RPMI7951 (cell line): ENCODE measurements at places on chromosomes 16 and 17. TPM values are rescaled to one million over a fixed set of nuclear protein-coding genes. Genes with fewer than 3 reads are reported as not detected.

- no peak for DNase-seq
These were observed 28.9 kb upstream of the RBFOX1 start for GRCh38 chr16:7303660-7304200.

DNA sequence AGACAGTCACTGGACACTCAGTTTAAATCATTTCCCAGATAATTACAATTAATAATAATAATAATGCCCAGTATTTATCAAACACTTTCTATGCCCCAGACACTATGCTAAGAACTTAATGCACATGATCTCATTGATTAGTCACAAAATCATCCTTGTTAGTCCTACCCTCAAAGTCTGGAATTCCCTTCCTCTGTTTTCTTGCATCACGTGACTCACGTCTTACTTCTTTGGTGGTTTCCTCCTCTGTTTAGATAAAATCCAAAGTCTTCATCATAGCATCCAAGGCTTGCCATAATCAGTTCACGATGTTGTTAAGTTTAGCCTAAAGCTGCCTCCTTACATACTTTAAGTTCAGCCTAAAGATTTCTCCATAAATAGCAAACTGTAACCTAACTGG lies 471.9 kb downstream of the PMP22 start:
- DNase-seq, result no peak

- peak; percentile 85 for DNase-seq
These were observed 38.8 kb downstream of the PKD1L3 start for GRCh38 chr16:71961066-71962039.

- no peak for DNase-seq
These were observed 94.7 kb upstream of the SDK2 start for GRCh38 chr17:73738751-73739575.

- no peak for DNase-seq
These were observed 15.1 kb downstream of the NQO1 start for GRCh38 chr16:69711115-69711740.

DNA sequence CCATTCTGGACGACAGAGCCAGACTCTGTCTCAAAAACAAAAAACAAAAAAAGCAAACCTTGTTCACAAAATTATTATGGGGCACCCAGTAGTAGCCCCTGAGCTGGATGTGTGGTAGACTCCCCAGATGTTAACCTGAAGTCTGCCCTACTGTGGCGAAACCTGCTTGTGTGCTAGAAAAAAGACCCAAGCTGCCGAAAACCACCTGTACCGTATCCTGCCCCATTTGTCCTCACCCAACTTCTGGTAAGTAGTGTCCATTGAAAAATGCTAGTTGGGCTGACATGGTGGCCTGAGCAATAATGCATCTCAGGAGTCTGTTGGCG lies 9.1 kb downstream of the RMI2 start:
- no peak for DNase-seq

- peak; percentile 67 for DNase-seq
These were observed 15.9 kb upstream of the FBXO47 start for GRCh38 chr17:38982858-38983746.

DNA sequence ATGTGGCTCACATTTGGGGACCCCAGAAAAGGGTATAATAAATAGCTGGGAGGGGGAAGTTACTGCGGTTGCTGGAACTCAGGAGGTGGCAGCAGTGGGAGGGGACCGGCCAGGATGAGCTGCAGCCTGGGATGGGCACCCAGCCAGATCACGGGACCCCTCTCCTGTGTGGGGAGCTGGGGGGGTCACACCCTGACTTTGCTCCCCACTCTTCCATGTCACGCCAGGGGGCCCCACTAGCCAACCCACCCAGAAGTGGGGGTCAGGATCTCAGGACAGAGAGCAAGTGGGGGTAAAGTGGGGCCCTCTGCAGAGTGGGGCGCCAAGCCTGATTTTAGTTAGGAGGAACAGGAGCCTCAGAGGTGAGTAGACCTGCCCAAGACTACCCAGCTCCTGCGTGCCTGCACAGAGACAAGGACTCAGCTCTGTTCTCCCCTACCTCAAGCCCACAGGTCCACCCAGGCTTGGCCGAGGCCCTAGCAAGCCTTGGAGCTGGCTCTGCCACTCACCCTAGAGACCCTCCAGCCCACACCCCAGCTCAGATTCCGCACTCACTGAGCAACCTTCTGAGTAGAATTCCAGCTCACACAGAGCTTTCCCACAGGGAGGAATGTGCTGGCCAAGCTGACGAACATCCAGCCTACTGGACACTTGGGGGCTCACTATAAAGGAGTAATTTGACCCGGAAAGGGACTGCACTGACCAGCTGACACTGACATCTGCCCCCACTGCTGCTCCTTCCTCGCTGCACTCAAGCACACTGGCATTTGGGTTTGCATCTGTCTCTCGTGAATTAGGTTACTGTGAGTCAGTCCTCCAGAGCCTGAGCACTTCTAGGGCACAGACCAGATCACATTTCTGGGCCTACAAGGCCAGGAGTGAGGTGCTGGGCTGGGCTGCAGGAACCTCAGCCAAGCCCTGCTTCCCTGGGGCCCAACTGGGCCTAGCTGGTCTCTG lies 310.1 kb downstream of the C16orf95 start:
- DNase-seq, result peak; percentile 60

ALOXE3 gene
- 0.12 TPM in 1 of 2 replicates, not detected in the other for total RNA-seq

SEZ6 gene
- not detected in 2 replicates for total RNA-seq

BEAN1 gene
- total RNA-seq, result 0.72 and 1.7 TPM in 2 replicates
